NCI-H1694 treated with DMSO at 0.1 percent for 48 hours (cell line): ENCODE measurements at places on chromosomes 5 and 9.

- no peak for DNase-seq
Measured at GRCh38 chr9:89654025-89654662, 49.3 kb downstream of the GADD45G start.

DNA sequence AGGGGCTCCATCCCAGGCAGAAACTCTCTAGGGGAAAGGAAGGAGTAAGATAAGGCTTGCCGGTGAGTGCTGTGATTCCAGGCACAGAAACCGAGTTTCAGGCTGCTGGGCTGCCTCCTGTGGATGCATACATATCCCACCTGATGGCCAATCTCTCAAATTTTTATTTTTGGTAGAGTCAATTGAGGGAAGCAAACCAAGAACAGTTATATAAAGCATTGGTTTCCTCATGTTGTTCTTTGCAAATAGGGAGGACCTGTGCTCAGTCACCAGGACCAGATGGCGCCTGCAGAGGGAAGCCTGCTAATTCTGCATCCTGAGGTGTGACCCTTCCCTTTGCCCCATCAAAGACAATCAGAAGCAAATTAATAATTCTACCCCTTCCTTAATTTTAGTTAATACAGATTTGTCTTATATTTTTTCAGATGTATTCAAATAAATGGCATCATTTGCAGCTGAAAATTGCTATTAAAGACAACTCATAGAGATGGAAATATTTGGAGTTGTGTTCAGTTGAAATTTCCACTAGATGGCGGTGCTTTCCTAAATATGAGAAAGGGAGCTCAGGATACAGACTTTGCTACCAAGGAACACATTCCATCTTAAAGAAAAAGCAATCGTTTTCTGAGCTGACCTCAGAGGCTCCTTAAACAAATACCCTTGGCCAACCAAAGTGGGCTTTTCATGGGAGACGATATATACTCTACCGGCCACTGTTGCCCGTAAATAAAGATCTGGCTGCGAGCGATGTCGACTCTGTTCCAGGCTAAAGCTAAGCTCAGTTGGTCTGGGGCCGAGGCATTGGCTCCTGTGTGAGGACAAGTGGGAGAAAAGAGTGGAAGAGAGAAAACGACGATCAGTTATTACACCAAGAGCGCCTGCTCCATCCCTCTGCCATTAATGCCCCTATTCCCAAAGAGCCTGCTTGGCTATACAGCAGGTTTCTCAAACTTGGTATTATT, 225.7 kb upstream of the KLF9 start:
- peak; percentile 19 for DNase-seq

GRCh38 chr5:149681922-149682321, 48.2 kb upstream of the PPARGC1B start:
- DNase-seq, result no peak

DNA sequence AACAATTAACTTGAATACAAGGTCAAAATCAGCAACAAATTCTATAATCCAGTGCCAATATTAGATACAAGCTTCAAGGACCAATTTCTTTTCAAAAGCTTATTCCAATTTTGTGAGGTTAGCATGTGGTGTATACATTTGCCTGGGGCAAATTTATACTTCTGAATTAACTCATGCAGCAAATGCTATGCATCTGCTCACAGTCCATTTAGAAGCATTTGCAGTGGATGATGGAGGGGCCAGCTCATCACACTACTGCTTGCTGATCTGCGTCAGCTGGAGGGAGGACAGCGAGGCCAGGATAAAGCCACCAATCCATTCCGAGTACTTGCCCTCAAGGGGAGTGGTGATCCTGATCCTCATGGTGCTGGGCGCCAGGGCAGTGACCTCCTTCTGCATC, 474.3 kb upstream of the KIF2A start:
- peak; percentile 66 for DNase-seq

- no peak for DNase-seq
Measured at GRCh38 chr9:11086561-11086960, 473.8 kb upstream of the PTPRD start.

DNA sequence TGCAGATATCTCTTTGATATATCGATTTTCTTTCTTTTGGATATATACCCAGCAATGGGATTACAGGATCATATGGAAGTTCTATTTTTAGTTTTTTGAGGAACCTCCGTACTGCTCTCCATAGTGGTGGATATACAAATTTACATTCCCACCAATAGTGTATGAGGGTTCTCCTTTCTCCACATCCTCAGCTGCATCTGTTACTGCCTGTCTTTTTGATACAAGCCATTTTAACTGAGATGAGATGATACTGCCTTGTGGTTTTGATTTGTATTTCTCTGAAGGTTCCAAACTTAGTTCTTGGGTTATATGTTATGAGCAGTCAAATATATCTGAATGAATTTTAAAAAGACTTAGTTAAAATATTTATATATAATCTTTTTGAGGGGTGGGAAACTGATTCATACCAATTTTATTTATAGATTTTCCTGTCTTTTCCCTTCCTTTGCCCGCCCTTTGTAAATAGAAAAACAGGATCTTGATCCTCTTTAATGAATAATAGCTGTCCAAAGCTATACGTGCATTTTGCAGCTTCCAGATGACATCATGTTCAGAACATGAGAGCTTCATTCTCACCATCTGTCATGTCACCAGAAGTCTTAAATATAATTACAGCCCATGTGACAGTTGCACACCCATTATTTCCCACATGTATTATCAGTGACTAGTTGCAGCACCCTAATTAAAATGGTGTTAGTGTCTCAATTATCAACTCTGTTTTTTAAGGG, 6.2 kb upstream of the ARHGEF28 start:
- DNase-seq, result peak; percentile 83

GRCh38 chr5:151924564-151925301, at the start of gene GLRA1:
Gene GLRA1 (minus strand): TSS chr5:151924851. CDS start chr5:151924549, 302 bp downstream.
- no peak for DNase-seq

- DNase-seq, result peak; percentile 66
Measured at GRCh38 chr5:143682929-143683386, 129.0 kb upstream of the HMHB1 start.

DNA sequence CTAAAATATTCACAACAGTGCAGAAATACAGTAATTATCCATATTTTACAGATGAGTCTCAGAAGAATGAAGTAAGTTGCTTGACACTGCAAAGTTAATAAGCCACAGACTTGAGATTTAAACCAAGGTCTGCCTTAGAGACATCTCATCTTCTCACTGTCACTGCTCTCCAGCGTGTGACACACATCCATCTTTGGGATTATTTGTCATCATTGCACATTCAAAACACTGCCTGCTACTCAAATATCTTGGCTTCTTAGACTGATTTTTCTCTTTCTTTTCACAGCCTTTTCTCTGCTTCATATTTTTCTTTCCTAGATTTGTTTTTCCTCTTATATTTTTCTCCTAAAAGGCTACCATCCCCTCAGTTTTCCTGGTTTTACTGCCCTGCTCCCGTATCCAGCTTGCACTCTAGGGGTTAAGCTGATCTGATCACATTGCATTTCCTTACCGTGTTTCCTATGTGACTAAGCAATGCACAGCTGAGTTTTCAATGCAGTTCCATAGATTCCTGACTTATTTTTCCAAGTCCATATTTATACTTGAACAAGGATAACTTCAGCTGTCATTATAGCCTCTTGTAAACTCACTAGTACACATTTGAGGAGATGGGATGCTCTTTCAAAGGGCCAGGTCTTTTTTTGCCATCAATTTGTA, 353.0 kb downstream of the PLK2 start:
- DNase-seq, result no peak

GRCh38 chr5:140632366-140633020, 482 bp downstream of the CD14 start:
- DNase-seq, result no peak

GRCh38 chr5:173869316-173869715, 18.8 kb upstream of the CPEB4 start:
- DNase-seq, result no peak

- DNase-seq, result no peak
Measured at GRCh38 chr9:116877072-116877471, 190.0 kb downstream of the TRIM32 start.

DNA sequence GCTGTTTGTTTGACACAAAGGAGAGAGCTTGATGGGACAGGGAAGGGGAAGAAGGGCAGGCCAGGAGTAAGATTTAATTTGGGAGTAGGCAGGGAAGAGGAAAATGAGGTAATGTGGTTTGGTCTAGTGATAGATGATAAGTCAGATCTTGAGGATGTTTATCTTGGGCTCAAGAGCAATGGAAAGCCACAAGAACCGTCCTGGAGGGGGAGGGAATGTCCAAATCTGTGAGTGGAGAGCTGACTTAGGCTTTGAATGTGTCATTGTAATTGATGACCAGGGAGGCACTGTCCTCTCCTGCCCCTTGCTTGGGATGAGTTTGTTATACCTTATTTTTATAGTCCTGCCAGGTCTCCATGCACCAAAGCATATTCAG, 37.5 kb downstream of the MAMDC2 start:
- DNase-seq, result no peak

- peak; percentile 25 for DNase-seq
Measured at GRCh38 chr5:74639807-74640449, 600 bp downstream of the ENC1 start.

DNA sequence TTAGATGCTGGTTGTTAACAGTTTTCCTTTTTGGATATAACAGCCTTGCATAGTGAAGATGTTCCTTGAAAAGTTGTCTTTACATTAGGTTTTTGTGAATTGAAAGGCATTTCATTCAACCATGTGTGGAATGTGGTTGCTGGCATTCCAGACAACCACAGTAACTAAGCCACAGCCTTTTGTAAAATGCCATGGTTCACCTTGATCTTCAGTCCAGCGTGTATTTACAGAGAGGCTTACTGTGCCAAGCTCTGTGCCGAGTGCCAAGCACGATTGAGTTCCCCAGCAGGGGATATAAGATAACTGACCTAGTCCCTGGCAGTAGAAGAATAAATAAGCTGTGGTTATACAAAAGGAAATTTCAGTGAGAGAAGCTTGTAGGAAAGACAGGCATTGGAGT, 4.9 kb downstream of the EXOSC2 start:
- DNase-seq, result no peak

DNA sequence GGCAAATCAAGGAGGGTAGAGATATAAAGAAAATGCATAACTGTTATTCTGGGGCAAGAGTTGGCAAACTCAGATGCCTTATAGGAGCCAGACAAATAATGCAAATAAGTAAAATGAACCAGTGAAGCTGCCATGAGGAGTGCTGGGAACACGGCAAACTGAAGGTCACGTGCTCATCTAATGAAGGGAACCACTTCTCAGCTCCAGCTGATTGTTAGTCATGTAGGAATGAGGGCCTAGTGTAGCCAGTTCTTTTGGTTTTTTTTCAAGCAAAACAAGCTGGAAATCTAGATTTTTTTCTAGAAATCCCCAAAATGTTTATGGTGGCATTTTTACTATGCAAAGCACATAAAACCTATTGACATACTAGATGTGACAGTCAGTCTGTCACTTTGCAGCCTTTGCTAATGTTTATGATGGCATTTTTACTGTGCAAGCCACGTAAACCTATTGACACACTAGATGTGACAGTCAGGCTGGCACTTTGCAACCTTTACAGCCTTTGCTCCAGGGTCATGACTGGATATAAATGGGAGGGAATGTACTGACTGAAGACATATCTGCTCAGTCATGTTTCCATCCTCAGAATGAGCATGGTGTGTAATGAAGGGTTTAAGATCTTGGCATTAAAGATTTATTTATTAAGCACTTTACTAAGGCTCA, 39.4 kb downstream of the RUSC2 start:
- DNase-seq, result no peak

DNA sequence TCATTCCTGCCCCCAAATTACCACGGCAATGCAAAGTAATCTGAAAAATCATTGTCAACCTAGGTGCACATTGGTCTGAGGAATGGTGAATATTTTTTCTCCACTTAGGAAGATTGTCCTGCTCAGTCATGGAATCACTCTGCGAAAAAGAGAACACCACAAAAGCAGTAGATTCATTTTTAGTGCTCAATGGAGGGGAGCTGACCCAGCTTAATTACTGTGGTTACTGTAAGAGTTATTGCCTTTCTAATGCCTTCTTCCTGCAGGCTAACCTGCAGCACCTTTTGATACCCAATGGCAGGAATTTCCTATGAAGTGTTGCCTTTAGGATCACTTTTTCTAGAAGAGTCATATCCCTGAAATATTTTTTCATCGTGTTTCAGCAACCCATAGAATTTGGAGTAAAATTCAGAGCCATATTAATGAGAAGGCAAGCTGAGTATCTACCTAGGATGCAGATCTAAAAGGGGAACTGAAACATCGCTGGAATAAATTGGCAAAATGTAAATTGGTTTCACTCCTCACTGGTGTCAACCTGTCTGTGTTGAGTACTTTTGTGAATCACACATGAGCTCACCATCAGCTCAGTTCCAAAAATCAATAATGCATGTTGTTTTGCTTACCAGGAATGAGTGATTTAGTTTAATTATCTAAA, 464.5 kb downstream of the CSNK1G3 start:
- DNase-seq, result no peak

GRCh38 chr5:42721484-42721883, 35.1 kb upstream of the CCDC152 start:
- DNase-seq, result no peak

- DNase-seq, result no peak
Measured at GRCh38 chr5:6427694-6428093, 21.0 kb upstream of the UBE2QL1 start.

DNA sequence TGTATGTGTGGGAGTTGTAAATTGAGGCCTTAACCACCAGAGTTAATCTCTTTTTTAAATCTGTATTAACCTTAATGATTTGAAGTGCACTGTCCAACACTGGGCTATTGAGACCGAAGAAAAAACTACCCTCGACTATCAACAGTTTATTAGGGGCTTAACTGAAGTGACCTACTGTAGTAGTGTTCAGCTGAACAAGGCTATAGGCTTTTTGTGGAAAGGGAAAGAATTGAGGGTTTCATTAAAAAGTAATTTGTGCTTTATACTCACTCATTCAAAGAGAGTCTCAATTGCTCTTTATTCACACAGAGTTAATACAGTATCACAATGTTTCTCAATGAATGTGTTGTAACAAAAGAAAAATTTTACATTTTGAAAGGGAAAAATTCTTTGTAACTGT, 267.5 kb downstream of the SLF1 start:
- no peak for DNase-seq

DNA sequence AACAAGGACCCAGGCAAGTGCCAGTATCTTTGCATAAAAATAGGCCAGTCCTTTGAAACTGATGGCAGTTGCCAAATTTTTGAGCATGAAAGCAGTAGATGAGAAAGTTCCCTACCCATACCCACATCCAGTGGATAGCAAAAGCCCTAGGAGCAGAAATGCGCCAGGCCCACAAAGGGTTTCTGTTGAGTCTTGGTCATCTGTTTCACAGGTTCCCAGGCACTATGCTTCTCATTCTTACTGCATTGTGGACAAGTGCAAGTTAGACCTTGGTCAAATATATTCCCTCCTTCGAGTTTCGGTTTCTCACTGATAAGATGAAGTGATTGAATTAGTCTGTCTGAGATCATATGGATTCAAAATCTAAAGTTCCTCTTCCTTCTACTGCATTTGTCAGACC, 152.3 kb downstream of the NR3C1 start:
- DNase-seq, result no peak

GRCh38 chr5:147668385-147668784, 114.1 kb downstream of the JAKMIP2 start:
- DNase-seq, result no peak

GRCh38 chr5:96809921-96810320, 2.2 kb upstream of the ERAP1 start:
- no peak for DNase-seq

- DNase-seq, result no peak
Measured at GRCh38 chr5:54859316-54859715, 126.1 kb downstream of the ESM1 start.

GRCh38 chr5:104913841-104914281, 1351.3 kb upstream of the NUDT12 start:
- DNase-seq, result no peak
